NCI-H1436 (cell line): ENCODE measurements at places on chromosomes 2 and 18.

GRCh38 chr18:22033085-22033484 lies 136.3 kb upstream of the GATA6 start:
- no peak for DNase-seq

GRCh38 chr2:31327505-31327904 lies 87.0 kb downstream of the XDH start:
- no peak for DNase-seq

DNA sequence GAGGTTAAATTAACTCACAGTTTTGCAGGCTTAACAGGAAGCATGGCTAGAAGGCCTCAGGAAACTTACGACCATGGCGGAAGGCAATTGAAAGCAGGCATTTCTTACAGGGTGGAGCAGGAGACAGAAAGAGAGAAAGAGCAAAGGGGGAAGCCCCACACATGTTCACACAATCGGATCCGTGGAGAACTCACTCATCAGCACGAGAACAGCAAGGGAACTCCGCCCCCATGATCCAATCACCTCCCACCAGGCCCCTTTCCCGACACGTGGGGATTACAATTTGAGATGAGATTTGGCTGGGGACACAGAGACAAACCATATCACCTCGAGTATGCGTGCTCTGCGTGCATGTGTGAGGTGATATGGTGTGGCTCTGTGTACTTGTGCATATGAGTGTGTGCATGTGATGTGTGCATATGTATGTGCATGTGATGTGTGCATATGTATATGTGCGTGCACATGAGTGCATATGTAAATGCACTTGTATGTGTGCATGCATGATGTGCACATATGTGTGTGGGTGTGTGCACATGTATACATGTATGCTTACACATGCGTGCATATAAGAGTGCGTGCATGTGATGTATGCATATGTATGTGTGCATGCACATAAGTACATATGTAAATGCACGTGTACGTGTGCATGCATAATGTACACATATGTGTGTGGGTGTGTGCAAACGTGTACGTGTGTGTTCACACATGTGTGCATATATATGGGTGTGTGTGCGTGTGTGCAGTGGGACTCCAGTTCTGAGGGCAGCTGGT lies 108.7 kb upstream of the HDAC4 start:
- DNase-seq, result no peak

GRCh38 chr2:138502255-138503086 lies 901 bp downstream of the SPOPL start:
- DNase-seq, result no peak

DNA sequence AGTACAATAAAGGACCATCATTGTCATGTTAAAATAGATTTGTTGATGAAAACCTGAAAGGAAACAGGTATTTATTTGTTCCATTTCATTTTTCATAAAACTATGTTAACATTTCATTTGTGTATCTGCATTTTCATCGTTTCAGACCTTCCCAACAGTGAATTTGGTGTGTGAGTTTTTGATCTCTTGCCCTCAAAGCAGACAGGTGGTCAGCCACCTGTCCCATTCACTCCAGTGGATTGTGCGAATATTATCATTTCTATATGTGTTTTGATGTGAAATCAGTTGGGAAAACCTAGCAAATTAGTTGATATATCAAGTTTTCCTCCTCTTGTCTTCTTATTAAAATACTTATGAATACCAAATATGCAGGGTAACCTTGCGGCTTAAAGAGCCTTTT lies 25.4 kb upstream of the ATP5MC3 start:
- no peak for DNase-seq

GRCh38 chr2:134402410-134402809 lies 148.5 kb downstream of the MGAT5 start:
- no peak for DNase-seq

DNA sequence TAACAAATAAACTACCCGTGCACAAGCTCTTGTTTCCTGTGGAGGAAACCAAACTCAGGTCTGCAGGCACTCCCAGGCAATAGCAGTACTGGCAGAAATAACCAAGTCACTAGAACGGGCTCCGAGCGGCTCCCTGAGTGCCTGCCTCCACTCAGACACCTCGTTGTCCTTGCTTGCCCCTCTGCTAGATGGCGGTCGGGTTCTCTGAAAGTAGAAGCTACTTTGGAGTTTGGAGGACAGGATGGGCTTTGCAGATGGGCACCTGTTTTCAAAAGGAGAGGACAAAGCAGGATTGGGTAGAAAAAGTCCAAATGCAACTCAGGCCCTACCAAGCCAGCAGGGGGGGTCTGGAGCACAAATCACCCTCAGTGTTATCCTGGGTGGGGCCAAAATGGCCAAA lies 136.4 kb downstream of the LRRC30 start:
- no peak for DNase-seq
